Activated CD4-positive, alpha-beta T cell treated with anti-CD3 and anti-CD28 coated beads, Interleukin-2, amount 10 ng/mL, durations not matched to agents 7 days and 5 days (primary cell): ENCODE measurements at places on chromosomes 12 and 14.
A peak's percentile ranks its signal among the peaks of the same experiment; 100 is the strongest.

GRCh38 chr12:64160021-64160710 lies 61.9 kb downstream of the KICS2 start:
- no peak for DNase-seq

DNA sequence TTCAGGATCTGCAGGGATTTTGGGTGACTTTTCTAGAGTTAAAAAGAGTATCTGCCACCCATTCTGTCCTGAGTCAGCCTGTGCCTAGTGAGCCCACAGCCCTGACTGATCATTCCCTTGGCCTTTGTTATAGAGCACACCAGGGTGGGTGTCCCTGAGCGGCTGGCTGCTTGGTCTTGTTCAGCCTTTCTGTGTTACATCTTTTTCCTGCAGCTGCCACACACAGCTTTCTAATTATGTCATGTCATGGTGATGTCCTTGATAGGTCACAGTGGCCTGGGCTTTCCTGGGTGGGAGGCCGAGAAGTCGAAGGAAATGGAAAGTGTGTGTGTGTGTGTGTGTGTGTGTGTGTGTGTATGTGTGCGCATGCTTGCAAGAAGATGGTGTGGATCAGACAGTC lies 293.2 kb upstream of the CRY1 start:
- no peak for DNase-seq

GRCh38 chr12:49231878-49232655 lies 32.8 kb upstream of the TUBA1C start:
- DNase-seq = no peak

GRCh38 chr14:50726372-50727107 lies 58.4 kb upstream of the SAV1 start:
- peak; percentile 39 for DNase-seq

- DNase-seq = no peak
Observed at GRCh38 chr12:130058926-130059472, 103.3 kb upstream of the FZD10 start.
